Naive B cell (primary cell): ENCODE measurements at places on chromosomes 5 and 9. TPM values are rescaled to one million over a fixed set of nuclear protein-coding genes. Genes with fewer than 3 reads are reported as not detected.

The CTSV gene
- not detected for polyA plus RNA-seq

The AHRR gene
- not detected for polyA plus RNA-seq

The ADAMTS13 gene
- polyA plus RNA-seq: not detected

The NMUR2 gene
- polyA plus RNA-seq: not detected

The GARIN3 gene
- not detected for polyA plus RNA-seq

GRCh38 chr5:72938206-72938605 lies 17.6 kb upstream of the FCHO2 start:
- no peak for DNase-seq

DNA sequence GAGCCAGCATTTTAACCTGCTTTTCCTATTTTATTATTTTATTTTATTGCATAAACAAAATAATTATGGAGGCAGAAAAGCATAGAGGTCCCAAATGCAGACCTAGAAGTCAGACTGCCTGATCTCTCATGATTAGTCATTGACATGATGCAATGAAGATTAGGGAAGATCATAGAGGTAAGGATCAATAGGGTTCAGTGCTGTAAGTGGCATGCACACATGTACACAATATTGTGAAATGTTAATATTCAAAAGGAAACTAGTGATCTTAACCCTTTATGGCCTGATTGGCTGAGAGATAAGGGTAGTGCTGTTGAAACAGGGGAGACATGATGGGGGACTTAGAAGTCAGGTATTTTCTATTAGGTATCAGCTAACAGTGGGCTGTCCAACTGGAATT lies 1.1 kb upstream of the FRRS1L start:
- no peak for DNase-seq

GRCh38 chr5:38607930-38608564 lies 51.6 kb upstream of the LIFR start:
- DNase-seq: no peak

DNA sequence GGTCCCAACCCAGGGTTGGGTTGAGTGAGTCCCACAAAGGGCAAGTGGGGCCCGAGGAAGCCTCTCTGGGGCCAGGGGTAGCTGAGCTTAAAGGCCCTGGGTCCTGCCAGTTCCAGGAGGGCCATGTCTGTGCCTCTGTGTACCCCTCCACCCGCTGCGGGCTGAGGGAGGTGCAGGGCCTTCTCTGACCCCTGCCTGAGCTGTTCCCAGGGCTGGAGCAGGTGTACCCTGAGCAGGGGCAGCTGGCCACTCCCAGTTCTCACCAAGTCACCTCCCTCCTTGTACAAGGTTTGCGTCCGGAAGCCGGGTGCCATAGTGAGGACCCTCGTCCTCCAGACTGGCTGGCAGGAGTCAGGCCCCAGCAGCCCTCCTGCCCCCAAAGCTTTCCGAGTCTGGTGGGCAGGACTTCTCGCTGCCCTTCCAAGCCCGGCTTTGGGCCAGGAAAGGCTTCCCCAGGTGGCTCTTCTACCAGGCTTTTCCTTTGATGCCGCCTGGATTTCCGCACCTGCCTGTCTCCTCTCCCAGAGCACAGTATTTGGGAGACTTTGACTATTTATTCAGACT lies 9.2 kb upstream of the ENDOG start:
- no peak for DNase-seq
